Pulmonary artery endothelial cell (primary cell): ENCODE measurements at places on chromosomes 16 and 17. TPM values are rescaled to one million over a fixed set of nuclear protein-coding genes. Genes with fewer than 3 reads are reported as not detected.

The RHBDL3 gene
- under 0.01 and 0.14 TPM in 2 replicates for total RNA-seq

The SDK2 gene
- total RNA-seq = under 0.01 and 0.04 TPM in 2 replicates

The CCNF gene
- total RNA-seq = 32.3 and 60.7 TPM in 2 replicates

The COX6A2 gene
- not detected in 2 replicates for total RNA-seq

The SPNS3 gene
- 0.13 and 0.21 TPM in 2 replicates for total RNA-seq

The NTN1 gene
- total RNA-seq = under 0.01 and 0.20 TPM in 2 replicates

The ERCC4 gene
- total RNA-seq = 9.7 and 11.7 TPM in 2 replicates

The OR3A3 gene
- total RNA-seq = not detected in 2 replicates

The PERCC1 gene
- total RNA-seq = not detected in 2 replicates

The CCL7 gene
- total RNA-seq = 0.07 and 0.11 TPM in 2 replicates

The DNAAF8 gene
- total RNA-seq = 0.33 and 0.42 TPM in 2 replicates

The NOXO1 gene
- total RNA-seq = 0.07 and 0.13 TPM in 2 replicates

The PYY gene
- total RNA-seq = not detected in 2 replicates

The ORMDL3 gene
- 25.7 and 26.6 TPM in 2 replicates for total RNA-seq

The EPN3 gene
- 0.04 and 0.07 TPM in 2 replicates for total RNA-seq

The C17orf50 gene
- total RNA-seq = not detected in 2 replicates

The UNC45B gene
- total RNA-seq = not detected in 2 replicates

The KCNG4 gene
- total RNA-seq = not detected in 2 replicates

The KRTAP4-5 gene
- not detected in 2 replicates for total RNA-seq

The ZNF469 gene
- total RNA-seq = 0.74 and 1.3 TPM in 2 replicates

The FOXC2 gene
- total RNA-seq = 2.1 and 2.3 TPM in 2 replicates

The CES3 gene
- not detected in 2 replicates for total RNA-seq

The FKBP10 gene
- 139 and 196 TPM in 2 replicates for total RNA-seq

The CFDP1 gene
- total RNA-seq = 51.0 and 55.1 TPM in 2 replicates

The MT1H gene
- total RNA-seq = not detected in 2 replicates

The CA7 gene
- not detected in 2 replicates for total RNA-seq

The NOD2 gene
- total RNA-seq = 0.26 and 1.2 TPM in 2 replicates

The DOC2A gene
- 0.26 and 0.49 TPM in 2 replicates for total RNA-seq

The KRTAP4-11 gene
- not detected in 2 replicates for total RNA-seq

The GRB7 gene
- total RNA-seq = 0.04 TPM in 1 of 2 replicates, not detected in the other

The ABCC3 gene
- total RNA-seq = 2.4 and 3.6 TPM in 2 replicates

The CACNG5 gene
- not detected in 2 replicates for total RNA-seq
